ENCODE measurements at places on chromosomes 1 and 21.

- no peak for DNase-seq
Measured at GRCh38 chr1:204073837-204074273, 940 bp downstream of the SOX13 start.

DNA sequence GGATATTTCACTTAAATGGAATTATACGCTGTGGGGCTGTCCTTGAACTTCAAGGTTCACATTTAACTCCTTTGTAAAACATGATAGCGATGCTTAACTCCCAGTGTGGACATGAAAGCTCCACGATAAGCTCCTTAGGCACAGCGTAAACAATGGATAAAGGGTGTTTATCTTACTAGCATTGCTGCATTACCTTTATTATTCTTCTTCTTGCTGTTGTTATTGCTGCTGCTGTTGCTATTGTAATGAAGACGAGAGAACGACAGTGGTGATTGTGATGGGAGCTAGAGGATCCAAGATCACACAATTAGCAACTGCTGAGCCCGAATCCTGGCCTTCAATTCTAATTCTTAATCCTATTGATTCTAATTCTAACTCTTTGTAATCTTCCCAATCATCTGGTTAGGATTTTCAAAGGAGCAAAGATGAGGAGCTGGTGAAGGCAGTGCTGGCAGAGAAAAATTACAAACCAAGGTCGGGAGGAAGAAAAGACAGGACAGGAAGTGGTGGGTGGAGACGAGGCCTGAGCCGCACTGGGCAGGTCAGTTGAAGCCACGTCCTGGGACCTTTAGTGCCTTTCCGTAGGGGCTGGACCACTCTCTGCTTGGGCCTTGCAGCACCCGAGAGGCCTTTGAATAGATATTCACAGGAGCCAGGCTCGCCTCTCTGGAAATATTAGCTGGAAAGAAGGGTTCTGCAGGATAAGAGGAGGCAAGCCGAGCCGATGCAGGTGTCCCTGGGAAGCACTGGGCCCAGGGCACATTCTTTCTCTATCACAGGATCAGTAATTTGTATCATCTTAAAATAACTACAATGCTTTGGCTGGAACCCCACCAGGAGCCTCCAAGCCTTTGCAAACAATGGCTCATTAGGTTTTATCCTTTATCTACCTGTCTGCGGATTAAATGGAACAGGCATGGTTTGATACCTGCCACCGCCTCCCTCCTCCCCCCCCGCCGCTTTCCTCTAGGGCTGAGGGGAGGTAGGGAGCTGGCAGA, 571.6 kb downstream of the AJAP1 start:
- DNase-seq = no peak

DNA sequence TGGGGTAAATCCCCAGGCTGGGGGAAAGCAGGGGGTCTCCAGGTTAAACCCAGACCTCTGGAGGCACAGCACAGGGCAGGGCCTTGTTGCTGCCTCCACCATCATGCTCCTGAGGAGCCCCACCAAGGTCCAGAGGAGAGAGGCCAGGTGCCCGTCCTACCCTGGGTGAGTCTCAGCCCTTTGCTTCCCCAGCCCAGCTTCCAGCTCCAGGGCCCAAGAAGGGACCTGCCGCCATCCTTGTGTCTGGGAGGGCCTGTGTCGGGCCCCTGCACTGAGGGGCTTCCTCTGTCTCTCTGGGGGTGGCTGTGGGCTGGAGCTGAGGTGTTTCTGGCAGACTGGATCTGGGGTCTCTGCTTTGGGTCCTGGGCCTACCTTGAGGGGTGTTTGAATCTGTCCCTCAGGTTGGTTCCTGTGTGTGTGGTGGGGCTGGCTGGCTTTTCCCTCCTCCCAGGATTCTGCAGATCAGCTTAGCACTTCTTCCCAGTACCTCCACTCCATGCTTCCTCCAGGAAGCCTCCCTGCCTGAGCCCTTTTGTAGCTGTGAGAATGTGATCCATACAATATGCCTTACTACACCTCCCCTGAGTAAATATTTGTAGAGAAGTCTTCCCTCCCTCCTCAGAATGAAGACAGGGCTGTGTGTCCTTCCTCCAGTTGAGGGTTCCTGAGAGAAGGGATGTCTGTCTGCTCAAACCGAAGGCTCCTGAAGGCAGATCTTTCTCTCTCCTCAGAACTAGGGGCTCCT, 6.2 kb downstream of the GPR3 start:
- DNase-seq = no peak

DNA sequence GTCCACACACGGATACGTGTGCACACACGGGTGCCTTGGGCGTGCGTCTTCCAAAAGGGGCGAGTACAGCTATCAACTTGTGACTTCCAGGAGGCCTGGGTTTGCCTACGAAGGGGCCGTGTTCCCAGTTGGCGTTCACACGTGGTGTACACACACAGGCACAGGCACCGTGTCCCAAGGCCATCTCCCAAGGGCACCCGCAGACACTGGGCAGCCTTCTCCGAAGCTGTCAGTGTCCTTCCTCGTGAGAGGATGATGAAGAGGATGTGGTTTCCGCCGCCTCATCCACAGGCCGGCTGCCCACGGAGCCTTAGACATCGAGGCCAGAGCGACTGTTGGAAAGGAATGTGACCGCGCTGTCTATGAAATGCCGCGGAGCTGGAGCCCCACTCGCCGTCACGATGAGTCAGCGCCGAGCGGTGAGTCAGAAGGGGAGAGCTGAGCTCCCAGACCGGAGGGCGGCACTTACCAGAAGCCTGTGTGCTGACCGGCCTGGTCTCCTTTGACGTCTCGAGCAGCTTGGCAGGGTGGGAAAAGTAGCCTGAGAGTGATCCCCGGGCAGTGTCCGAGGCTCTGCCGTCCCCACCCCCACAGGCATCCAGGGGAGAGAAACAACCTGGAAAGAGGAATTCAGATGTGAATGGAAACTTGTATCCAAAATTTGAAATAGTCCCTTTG, 141.4 kb upstream of the ARHGEF16 start:
- DNase-seq = peak; percentile 21

- DNase-seq = no peak
Measured at GRCh38 chr1:222463059-222463730, 84.7 kb downstream of the HHIPL2 start.

- DNase-seq = no peak
Measured at GRCh38 chr1:215718575-215719287, 151.6 kb downstream of the KCTD3 start.

DNA sequence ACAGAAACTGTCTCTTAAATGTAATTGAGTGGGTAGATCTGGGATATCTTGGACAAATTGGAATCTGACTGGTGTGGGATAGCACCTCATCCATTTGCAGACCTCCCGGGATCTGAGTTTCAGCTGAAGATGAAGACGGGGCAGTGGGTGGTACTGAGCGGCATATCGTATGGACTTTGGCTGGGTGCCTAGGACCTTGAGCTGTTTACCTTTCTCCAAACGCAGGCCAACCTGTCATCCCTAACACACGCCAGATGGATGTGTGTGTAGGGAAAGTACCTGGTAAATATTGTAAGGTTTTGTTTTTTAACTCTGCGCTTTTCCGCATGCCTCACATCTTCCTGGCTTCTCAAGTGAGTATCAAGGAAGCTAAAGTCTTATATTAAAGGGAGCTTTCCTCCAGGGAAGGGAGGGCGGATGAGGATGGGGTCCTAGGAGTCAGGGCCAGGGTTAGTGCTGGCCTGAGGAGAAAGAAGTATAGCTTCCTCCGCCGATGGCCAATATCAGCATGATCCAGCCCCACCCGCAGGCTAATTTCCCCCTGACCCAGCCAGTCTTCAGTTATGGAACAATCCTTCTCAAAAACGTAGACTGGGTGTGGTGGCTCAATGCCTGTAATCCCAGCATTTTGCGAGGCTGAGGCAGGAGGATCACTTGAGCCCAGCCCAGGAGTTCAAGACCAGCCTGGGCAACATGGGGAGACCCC, 26.2 kb downstream of the ATP8B2 start:
- DNase-seq = no peak

- no peak for DNase-seq
Measured at GRCh38 chr1:234938924-234939323, 189.7 kb downstream of the TOMM20 start.

DNA sequence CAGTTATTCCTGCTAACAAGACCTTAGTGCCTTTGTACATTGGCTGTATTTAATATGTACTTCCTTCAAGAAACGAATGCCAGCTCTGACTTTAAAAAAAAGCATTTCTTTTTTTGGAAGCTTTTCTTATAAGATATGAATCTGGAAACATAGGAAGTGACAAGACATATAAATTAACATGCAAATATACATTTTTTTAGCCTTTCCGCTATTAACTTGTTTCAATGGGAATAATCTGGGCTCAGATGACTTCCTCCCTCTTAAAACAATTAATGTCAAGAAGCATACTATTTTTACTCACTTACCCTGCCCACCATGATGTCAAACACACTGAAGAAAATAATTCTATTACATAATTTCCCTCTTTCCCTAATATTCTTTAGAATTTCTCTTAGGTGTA, 1.4 kb downstream of the DENND1B start:
- no peak for DNase-seq

DNA sequence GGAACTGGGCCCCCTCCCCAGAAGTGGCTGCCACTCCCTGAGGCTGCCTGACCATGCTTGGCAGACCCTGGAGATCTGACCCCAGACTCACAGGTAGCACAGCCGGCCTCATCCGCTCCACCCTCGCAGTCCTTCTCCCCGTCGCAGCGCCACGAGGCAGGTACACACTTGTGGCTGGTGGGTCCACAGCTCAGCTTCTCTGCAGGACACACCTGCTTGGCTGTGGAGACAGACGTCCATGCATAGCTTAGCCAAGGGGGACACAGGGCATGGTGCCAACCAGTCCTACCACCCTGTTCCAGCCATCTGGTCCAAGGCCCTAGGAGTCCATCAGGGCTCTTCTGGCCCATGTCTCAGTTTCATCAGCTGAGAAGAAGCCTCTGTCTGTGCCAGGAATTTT, 42.2 kb upstream of the MAGOH start:
- no peak for DNase-seq

- no peak for DNase-seq
Measured at GRCh38 chr1:109295712-109296415, 10.9 kb downstream of the MYBPHL start.

- DNase-seq = no peak
Measured at GRCh38 chr1:85379203-85380136, 85.5 kb downstream of the DDAH1 start.

- no peak for DNase-seq
Measured at GRCh38 chr1:247487057-247487456, 29.2 kb upstream of the OR2B11 start.

- DNase-seq = no peak
Measured at GRCh38 chr1:218481116-218481775, 136.1 kb downstream of the TGFB2 start.

- DNase-seq = no peak
Measured at GRCh38 chr1:223211323-223211985, 68.4 kb upstream of the TLR5 start.

GRCh38 chr1:76501586-76502219, 365.6 kb upstream of the ST6GALNAC5 start:
- no peak for DNase-seq

DNA sequence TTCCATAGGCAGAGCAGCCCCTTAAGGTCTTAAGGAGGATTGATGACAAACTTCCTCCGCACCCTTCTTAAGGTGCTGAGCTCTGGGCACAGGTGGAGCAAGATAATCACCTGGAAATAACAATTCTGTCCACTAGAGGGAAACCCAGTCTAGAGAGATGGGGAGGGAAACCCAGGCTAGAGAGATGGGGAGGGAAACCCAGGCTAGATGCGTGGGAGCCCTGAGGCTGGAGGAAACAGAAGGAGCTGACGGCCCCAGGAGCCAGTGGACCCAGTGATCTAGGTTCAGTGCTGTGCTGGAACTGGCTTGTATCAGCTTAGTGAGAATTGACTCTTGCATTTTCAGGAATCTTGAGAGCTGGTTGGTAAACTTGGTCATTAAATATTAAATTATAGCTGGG, 17.8 kb upstream of the MYCL start:
- peak; percentile 26 for DNase-seq

DNA sequence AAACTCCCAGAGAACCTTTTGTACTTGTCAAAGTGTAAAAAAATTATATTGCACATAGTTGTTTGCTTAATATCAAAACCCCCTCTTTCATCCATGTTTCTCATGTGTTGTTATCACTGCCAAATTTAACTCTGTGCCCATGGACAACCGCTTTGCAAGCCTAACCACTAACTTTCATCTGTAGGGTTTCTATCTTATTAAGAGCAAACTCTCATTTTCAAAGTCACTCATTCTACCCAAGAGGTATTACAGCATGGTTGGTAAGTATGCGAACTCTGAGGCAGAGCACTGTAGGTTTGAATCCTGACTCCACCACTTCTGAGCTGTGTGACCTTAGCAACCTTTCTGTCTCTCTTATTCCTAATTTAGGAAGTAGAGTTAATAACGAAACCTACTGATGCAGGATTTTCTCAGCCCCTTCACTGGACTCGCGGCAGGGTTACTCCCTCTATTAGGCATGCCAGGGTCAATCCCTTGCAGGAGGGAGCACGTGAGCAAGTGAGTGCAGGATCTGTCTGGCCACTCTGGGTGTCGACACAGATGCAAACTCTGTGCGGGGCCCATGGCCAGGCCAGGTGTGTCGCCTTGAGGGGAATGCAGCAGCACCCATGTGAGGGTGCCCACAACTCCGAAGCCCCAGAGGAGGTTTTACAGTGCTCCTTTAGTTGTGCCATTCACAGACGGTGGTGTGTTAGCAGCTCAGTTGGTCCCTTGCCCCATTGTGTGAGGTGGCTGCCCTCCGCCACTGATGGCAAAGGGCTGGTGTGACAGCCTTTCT, 361.5 kb upstream of the ADGRL2 start:
- DNase-seq = no peak

- no peak for DNase-seq
Measured at GRCh38 chr1:21927533-21928237, 9.4 kb downstream of the HSPG2 start.

DNA sequence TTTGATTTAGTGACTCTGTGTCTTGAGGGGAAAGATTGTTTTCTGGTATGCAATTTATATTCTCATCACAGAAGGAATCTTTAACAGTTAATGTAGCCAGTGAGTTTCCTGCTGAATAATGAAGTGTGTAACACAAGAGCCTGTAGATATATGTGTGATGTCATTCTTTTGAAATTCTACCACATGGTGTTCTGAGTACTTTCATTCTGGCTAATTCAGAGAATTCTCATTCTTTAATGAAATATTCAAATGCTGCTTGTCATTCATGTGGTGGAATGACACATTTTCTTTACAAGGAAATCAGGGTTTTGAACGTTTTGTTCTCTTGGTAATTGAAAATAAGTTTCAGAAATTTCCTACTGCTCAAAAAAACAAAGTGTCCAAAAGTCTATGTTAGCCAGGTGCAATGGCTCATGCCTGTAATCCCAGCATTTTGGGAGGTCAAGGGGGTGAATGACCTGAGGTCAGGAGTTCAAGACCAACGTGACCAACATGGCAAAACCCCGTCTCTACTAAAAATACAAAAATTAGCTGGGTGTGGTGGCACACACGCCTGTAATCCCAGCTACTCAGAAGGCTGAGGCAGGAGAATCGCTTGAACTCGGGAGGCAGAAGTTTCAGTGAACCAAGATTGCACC, 79.6 kb downstream of the MAP3K21 start:
- DNase-seq = no peak

GRCh38 chr1:162250004-162250730, 126.5 kb downstream of the SPATA46 start:
- no peak for DNase-seq

GRCh38 chr1:220900842-220901241, 21.6 kb downstream of the HLX start:
- no peak for DNase-seq

GRCh38 chr1:211843507-211844298, 13.1 kb upstream of the LPGAT1 start:
- DNase-seq = no peak

- no peak for DNase-seq
Measured at GRCh38 chr1:210076620-210077019, 138.6 kb downstream of the SYT14 start.

All from substantia nigra (tissue), 51 donors.